ENCODE measurements at places on chromosomes 1 and 21.

DNA sequence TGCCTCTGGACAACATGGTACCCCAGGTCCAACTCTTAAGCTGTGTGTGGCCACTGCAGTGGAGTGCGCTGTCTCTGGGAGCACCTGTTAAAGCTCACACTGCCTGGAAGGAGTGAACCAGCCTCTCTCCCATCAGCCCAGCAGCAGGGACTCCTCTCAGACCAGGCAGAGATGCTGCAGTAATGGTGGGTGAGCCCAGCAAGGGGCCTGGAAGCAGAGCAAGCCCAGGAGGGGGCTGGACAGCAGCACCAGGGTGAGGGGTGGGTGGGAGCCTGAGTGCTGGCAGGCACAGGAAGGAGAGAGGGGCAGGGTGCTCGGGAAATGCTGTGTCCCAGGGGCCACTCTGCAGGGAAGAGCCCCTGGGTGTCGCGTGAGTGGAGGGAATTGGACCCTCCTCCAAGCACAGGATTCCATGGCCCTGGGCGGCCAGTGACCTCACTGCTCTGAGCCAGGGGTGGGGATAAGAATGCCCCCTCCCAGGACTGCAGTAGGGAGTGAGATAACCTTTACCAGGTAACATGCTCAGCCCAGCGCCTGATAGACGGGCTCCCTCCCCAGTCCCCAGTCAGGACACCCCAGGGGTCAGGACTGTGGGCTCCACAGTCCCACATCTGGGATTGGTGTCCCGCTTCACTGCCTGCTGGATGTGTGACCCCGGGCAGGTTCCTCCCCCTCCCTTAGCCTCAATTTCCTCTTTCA lies 313.1 kb downstream of the MATN1 start:
- no peak for DNase-seq

GRCh38 chr1:163528710-163529348 lies 207.1 kb downstream of the NUF2 start:
- no peak for DNase-seq

DNA sequence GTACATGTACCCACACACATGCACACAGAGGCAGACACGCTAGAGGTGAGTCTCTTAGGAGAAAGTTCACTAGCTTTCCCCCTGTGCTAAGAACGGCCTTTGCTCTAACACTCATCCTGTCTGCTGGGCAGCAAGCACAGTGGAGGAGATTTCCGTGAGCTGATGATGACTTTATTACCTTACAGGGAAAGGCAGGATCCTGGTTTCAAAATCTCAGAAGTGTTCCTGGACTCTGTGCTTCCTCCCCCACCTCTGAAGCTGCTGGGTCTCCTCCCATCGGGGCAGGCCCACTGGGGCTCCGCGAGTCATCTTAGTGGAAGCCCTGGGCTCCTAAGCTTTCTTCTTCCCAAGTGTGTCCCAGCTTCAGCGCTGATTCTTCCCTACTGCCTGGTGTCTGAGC lies 2.7 kb downstream of the FAM3B start:
- DNase-seq = no peak

DNA sequence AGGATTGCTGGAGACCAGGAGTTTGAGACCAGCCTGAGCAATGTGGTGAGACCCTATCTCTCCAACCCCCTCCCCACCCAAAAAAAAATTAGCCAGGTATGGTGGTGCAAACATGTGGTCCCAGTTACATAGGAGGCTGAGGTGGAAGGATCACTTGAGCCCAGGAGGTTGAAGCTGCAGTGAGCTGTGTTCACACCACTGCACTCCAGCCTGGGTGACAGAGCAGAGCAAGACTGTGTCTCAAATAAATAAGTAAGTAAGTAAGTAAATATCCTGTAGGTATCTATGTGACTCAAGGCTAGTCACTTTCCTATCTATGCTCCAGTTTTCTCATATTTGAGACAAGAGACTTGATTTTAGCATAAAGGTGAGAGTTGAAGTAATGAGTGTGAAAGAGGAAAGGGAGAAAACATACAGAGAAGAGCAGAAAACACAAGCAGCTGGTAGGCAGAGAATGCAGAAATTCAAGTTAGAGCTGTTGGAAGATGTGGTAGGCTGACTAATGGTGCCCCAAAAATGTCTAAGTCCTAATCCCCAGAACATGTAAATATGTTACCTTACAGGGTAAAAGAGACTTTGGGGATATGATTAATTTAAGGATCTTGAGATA lies 7.5 kb downstream of the PPP1R12B start:
- DNase-seq = no peak

DNA sequence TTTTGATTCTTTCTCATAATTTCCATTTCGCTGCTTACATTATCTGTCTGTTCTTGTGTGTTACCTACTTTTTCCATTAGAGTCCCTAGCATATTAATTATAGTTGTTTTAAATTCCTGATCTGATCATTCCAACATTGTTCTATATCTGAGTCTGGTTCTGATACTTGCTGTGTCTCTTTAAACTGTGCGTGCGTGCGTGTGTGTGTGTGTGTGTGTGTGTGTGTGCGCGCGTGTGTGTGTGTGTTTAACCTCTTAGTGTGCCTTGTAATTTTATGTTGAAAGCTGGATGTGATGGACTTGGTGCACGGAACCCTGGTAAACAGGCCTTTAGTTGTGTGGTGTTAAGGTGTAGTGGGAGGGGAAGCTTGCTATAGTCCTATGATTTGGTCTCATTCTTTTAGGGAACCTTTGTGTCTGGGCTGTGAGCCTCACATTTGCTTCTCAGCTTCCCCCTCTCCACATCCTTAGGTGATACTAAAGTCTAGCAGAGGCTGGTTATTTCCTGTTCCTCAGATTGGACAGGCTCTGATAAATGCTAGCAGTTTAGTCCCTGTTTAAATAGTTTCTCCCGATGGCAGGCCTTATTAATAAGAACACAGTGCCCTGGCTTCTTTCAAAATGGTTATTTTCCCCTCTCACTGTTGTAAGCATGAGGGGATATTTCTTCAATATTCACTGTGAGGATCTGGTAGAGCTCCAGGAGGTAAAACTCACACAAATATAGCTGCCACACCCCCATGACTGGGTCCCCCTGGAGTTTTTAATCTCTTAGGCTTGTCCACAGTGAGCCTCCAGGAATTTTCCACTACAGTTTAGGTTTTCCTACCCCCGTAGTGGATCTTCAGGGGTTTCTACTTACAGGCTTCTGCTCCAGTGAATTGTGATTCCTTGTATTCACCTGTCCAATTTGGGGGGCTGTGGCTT lies 118.3 kb downstream of the GALNT2 start:
- DNase-seq = no peak

- DNase-seq = no peak
Measured at GRCh38 chr1:114745291-114745690, 12.5 kb downstream of the CSDE1 start.

DNA sequence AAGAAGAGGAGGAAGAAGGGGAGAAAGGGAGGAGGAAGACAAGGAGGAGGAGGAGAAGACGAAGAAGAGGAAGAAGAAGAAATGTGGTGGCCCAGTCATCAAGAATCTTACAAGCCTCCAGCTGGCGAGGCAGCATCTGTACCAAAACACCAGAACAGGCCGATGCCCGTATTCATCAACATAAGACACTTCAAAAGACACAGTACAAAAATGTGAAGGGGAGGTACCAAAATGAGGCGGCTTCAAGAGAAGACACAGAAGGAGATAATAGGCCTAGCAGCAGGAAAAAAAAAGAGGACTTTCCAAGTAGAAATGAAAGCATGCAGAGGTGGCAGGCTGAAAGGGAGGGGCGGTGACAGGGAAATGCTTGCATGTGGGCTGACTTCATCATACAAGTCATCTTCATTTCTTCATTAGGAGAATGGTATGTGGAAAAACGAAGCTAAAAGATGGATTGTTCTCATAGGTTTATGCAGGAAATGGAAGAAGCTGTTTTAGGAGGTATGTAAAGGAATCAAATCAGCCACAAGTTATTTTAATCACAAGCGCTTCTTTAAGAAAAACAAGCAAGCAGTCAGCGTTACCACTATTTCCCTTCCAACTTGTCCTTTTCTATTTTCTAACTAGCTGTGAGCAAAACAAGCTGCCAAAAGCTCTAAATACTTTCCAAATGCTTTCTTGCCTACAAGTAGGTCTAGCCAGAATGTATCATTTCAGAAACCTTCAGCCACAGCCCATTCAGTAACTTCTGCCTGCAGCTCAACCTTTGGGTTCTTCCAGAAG lies 192.3 kb downstream of the SLC45A1 start:
- no peak for DNase-seq
